ENCODE measurements at places on chromosomes 11 and 22.

- no peak for DNase-seq
Observed at GRCh38 chr11:1359556-1359955, 30.2 kb upstream of the BRSK2 start.

DNA sequence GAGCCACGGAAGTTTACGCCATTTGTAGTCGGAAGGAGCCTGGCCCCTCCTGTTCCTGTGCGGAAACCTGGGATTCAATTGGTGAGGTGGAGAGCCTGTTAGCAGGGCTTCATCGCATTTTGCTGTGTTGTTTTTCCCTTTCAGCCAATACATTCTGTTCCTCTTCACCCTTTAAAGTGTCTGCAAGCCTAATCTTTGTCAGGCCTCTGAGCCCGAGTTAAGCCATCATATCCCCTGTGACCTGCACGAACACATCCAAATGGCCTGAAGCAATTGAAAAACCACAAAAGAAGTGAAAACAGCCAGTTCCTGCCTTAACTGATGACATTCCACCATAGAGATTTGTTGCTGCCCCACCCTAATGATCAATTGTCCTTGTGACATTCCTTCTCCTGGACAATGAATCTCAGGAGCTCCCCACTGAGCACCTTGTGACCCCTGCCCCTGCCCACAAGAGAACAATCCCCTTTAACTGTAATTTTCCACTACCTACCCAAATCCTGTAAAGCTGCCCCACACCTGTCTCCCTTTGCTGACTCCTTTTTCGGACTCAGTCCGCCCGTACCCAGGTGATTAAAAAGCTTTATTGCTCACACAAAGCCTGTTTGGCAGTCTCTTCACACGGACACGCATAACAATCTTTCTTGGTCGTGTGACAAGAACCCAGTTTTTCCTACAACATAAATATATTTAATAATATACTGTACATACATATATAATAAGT, 37.1 kb upstream of the MMP12 start:
- no peak for DNase-seq

- DNase-seq = no peak
Observed at GRCh38 chr22:44670220-44670988, 31.6 kb upstream of the PRR5 start.

- no peak for DNase-seq
Observed at GRCh38 chr11:109133159-109133558, 288.8 kb upstream of the C11orf87 start.

- no peak for DNase-seq
Observed at GRCh38 chr11:75150879-75151278, at the start of gene SLCO2B1. TSS of gene SLCO2B1 (plus strand) at chr11:75151107. CDS start at chr11:75151382, 275 bp downstream.

DNA sequence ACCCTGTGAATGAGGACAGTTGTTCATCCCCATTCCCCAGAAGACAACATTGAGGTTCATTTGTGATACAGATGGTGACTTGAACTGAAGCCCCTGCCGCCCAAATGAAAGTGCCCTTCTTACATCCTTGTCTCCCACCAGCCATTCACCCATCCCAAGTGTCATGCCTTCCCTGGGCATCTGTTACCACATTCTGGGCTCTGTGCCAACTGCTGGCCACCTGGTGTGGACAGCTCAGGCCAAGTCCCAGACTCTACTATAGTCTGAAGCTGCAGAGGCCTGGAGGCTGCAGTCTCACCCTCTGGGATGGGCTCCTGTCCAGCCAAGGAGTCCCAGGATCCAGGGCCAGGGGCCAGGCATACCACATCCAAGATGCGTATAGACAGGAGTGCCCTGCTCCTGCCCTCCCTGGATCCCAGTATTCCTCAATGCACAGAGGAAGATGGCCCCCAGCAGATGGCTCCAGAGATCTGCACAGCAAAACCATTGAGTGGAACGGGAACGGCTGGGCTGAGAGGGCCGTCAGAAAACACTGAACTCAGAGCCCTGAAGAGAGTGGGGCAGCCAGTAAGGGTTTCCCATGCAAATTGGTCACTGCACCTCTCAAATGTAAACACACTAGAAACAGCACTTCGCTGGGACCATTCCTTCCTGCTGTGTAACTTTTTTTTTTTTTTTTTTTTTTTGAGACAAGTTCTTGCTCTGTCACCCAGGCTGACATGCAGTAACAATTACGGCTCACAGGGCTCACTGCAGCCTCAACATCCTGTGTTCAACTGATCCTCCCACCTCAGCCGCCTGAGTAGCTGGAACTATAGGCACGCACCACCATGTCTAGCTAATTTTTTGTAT, 22.8 kb downstream of the ARRB1 start:
- peak; percentile 67 for DNase-seq

- peak; percentile 71 for DNase-seq
Observed at GRCh38 chr11:32312865-32313403, 122.4 kb downstream of the WT1 start.

GRCh38 chr11:105155679-105156078, 16.1 kb upstream of the CARD18 start:
- no peak for DNase-seq

DNA sequence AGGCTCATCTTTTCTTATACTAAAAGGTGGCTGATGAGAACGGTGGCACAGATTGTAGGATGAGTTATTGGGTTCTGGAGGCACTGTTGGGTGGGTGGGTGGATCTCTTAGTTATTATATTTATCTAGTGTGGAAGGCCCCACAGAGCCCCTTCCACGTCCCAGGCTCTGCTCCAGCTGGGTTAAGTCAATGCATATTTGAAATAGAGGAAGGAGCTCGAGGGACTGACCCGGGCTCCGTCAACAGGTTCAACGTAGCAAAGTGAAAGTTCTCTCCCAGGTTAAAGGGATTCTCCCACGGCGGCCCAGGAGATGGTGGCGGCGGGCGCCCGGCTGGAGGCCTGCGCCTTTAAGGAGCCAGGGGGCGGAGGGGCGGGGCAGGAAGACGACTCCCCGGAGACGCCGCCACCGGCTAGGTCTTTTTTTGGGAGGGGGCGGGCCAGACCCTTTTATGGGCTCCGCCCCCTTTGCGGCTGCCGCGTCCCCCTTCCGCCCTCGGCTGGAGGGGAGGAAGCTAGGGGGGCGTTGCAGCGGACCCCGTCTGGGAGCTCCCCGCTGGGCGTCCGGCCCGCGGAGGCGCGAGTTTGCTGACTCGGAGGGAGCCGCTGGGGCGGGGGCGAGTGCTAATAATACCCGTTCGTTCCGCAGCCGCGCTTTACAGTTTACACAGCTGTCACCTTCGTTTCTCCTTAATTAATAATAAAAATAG, 1.5 kb upstream of the INPPL1 start:
- peak; percentile 95 for DNase-seq

DNA sequence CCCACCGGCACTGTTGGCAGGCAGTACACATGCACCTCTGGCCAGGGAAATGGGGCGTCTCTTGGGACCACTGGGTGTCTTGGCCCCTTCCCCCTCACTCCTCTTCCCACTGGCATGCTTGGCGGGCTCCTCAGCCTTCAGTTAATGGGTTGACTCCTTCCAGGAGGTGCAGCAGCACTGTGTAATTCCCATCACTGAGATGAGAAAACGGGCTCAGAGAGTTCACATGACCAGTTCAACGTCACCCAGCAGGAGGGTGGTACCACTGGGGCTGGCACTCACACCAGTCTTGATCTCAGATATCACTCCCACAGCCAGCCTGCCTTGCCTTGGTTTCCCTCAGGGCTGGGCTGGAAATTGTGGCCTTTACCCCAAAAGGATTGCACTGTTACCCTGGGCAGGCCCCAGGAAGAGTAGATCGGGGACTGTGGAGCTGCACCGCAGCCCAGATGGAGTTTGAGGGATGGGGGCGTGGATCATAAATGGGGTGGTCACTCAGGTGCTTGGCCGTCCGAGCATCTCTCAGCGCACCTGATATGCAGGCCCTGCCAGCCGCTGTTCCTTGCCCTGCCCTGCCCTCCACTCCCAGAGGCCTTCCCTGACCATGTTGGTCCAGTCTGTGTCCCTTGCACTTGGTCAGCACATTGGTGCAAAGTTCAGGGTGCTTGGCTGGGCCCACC, 16.9 kb downstream of the CAPN5 start:
- DNase-seq = no peak

DNA sequence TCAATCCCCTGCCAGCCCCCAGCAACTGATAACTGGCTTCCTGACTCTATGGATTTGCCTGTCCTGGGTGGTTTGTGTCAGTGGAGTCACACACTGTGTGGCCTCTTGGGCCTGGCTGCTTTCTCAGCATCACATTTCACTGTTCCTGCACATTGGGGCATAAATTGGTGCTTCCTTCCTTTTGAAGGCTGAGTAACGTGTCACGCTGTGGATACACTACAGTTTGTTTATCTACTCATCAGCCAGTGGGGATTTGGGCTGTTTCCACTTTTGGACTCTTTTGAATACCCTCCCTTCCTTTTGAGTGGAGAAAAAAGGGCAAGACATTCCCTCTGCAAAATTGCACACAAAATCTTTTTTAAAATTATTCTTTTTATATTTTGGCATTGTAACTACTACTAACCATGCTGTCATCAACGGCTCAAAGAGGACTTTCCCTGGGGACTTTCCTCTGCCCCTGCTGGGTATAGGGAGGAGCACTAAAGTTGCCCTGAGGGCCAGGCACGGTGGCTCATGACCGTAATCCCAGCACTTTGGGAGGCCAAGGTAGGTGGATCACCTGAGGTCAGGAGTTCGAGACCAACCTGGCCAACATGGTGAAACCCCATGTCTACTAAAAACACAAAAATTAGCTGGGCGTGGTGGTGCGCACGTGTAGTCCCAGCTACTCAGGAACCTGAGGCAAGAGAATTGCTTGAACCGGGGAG, 7.8 kb upstream of the CELSR1 start:
- no peak for DNase-seq

DNA sequence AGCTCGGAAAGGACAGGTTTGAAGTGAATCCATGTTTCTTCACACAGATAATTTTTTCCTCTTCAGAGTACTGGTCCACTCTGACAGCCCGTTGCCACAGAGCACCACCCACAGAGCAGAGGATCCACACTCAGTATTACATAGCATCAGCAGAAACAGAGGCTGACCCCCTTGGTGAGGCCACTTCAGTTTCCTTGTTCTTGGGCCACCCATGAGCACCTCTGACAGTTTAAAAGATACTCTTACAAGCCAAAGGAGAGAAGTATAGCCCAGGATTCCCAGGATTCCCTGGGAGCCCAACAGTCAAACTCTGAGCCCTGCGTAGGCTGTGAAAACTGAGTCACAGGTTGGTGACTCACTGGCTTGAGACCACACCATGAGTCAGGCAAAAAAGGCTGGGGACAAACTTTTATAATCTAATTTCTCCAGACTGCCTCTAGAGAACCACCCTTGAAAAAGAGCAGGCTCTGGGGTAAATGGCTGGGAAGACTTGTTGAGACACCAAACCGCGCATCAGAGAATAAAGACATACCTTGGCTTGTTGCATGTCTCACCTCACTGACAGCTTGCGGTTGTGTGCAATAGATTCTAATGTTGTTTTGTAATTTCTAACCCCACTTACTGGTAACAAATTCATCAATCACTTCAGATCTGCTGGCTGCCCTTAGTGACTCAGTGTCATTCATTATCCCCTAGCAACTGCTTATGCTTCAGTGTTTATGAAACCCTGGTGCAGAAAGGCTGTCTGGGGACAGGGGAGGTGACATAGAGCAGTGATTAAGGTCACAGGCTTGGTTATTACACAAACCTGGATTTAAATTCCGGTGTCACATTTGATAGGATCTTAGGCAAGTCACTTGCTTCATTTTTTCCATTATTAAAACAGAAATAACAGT, 56.9 kb upstream of the PRSS23 start:
- DNase-seq = peak; percentile 99

- no peak for DNase-seq
Observed at GRCh38 chr11:45489281-45489905, 176.0 kb downstream of the CHST1 start.

GRCh38 chr11:689625-690024, 5.4 kb downstream of the DEAF1 start:
- no peak for DNase-seq

GRCh38 chr11:12235553-12235946, 125.2 kb downstream of the MICAL2 start:
- DNase-seq = peak; percentile 36

DNA sequence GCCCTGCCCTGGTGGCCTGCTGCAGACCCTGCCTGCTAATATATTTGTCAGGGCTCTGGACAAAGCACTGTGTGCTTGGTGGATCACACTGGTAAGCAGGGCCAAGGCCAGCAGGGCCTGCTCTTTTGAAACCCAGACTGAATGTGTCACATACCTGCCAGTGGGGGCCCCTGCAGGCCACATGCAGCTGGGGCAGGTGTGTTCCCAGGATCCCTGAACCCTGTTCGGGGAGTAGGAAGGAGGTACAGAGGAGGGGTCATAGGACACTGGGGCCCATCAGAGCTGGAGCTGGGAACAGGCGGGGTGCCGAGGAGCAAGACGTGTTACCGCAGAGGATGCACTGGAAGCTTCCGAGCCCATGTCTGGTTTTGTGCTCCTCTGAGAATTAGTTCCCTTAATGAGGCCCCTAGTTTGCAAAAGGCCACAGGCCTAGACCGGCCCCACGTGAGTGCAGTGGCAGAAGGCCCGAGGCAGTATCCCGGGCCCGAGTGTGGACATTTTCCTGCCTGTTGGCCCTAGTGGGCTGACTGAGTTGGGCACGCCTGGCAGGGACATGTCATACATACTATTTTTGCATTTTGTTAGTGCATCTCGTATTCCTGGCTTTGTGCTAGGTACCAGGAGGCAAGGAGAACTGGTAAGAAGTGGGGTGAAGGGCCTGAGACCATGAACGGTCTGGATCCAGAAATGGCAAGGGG, 11.2 kb upstream of the ACR start:
- DNase-seq = no peak

GRCh38 chr22:29310863-29311339, 4.5 kb downstream of the GAS2L1 start:
- DNase-seq = peak; percentile 96

GRCh38 chr22:24407278-24407665, 20.1 kb upstream of the ADORA2A start:
- no peak for DNase-seq

- no peak for DNase-seq
Observed at GRCh38 chr11:35998634-35999033, 54.8 kb downstream of the LDLRAD3 start.

- no peak for DNase-seq
Observed at GRCh38 chr11:60942219-60942618, 9.8 kb downstream of the SLC15A3 start.

DNA sequence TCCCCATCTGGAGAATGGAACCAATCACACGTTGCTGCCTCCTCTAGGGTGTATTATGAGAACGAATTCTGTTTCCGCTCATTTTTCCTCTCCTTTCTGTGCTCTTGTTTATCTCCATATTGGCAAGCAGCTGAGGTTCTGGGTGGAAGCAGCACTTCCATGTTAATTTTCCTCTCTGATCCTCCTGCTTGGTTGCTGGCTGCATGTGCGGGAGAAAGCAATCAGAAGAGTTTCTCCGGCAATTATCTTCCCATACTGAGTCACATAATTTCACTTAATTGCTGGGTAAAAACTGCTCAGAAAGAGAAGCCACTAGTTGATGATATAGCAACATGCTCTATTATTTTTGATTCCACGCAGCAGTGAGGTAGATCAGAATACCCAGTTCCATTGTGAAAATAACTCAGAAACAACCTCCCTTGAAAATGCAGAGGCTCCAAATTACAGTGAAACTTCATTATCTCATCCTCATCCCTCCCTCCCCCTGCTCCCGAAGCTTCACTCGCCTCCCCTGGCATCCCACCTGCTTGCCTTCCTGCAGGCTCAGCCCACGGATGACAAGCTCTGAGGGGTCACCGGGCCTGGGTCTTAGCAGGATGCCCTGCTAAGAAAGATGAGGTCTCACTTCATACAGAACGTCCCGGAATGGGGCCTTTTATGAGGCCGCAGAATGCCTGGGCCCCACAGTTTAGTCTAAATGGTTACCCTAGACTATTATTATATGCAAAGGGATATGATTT, 20.4 kb downstream of the FXYD6 start:
- no peak for DNase-seq
